GM12891 (cell line): ENCODE measurements at places on chromosomes 4 and X.

GRCh38 chrX:136954930-136955329 lies 74.4 kb upstream of the RBMX start:
- DNase-seq: no peak

DNA sequence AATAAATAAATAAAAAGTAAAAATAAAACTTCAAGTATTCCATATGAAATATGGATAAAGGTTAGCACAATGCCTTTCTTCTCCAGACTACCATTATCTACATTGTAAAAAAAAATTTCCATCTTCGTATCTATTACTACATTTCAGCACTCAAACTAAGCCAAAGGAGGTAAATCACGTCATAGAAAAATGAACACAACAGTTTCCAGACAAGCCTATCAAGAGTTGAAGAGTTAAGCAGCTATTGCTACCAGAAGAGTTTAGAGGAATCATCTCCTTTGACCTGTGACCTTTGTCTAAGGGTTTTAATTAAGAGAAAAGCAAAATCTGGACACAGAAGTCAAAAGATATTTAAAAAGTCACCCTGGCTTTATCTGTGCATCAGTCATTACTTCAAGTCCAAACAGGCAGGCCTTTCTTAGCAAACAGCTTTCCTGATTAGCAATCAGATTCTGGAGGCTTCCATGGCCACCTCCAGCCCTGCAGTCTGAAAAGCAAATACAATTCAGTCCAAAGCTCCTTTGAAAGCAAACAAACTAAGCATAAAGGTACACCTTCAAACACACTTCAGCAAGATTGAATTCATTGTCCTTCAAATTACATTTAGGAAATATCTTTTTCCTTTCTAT lies 82.2 kb downstream of the APBB2 start:
- DNase-seq: no peak

- no peak for DNase-seq
Measured at GRCh38 chr4:42428036-42428435, 30.7 kb downstream of the SHISA3 start.

DNA sequence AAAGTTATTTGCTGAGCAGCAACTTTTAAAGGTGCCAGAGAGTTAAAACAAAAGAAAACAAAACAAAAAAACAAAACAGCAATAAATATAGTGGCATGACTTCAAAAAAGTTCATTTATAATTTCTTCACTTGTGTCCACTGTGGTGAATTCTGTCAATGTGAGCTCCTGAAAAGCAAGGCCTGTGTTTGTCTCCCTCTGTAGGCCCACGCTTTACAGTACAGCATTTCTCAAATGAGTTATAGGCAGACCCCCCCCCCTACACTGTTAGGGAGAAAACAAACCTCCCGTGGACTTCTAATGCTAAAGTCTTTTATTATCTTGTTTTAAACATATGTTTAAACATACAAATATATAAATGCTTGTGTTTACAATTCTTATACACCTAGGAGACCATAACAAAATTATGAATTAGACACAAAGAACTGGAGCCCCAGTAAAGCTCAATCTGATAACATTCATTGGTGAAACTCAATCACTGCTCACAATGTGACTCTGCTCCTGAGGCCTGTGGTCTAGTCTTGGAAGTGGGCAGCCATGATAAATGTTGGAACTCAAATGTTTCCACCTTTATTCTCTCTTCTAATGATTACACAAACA lies 47.0 kb upstream of the SCOC start:
- no peak for DNase-seq

DNA sequence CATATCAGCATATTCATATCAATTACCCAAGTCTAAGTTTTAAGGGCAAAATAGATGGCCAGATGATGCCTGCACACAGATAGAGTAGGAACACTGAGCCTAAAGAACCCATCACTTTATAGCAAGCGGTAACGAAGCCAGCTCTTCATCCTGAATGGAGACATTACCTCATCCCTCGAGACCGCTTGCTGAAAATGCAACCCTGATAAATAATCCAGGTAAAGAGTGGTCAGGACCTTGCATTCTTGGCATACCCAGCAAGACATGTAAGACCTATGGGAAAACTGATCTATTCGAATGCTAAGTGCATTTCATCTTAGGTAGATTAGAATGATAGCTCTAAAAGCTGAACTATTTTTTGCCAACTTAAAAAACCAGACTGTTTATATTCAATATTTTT lies 25.3 kb downstream of the DCHS2 start:
- no peak for DNase-seq

DNA sequence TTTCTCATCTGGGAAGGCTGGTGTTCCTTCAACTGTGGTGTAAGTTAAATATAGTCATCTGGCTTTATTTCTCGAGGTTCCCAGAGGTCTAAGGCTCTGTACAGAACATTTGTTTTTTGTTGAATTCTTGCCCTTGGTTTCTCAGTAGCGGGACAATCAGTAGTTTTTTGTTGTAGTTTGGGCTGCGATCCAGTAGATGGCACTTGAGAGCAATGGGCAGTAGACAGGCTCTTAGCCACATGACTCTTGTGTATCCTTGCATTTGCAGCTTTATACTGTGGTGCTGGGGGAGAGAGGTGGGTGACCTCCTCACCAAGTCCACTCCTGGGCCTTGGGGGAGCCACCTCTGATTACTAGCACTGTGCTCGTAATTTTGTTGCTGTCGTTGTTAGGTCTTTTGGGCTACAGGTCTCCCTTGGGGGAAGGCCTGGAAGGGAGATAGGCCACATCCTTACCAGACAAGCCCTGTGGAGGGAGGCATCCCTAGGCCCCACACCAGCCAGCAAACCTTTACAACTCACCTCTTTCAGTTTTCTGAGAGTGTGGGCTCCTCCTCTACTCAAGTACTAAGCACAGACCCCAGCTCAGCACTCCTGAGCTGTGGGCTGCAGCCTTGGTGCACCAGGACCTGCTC lies 8.1 kb downstream of the ETDB start:
- DNase-seq: no peak

GRCh38 chrX:39752815-39753214 lies 344.9 kb downstream of the BCOR start:
- DNase-seq: no peak

GRCh38 chr4:141132072-141132708 lies 1.1 kb downstream of the RNF150 start:
- no peak for DNase-seq

GRCh38 chr4:26152056-26152455 lies 168.8 kb upstream of the RBPJ start:
- no peak for DNase-seq

DNA sequence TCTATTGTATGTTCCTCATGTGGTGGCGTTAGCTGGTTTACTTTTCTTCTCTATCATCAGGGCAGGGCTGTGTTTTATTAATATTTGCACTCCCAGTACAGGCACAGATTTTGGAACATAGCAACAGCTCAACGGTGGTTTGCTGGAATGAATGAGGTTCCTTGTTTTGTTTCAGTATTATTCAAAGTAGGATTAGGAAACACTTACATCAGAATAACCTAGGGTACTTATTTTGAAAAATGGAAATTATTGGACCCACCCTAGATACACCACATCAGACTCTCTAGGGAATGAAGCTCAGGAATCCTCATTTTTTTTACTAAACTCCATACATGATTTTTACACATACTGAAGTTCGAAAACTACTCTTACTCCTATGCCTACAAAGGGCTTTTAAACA lies 108.8 kb upstream of the ENPEP start:
- DNase-seq: no peak

DNA sequence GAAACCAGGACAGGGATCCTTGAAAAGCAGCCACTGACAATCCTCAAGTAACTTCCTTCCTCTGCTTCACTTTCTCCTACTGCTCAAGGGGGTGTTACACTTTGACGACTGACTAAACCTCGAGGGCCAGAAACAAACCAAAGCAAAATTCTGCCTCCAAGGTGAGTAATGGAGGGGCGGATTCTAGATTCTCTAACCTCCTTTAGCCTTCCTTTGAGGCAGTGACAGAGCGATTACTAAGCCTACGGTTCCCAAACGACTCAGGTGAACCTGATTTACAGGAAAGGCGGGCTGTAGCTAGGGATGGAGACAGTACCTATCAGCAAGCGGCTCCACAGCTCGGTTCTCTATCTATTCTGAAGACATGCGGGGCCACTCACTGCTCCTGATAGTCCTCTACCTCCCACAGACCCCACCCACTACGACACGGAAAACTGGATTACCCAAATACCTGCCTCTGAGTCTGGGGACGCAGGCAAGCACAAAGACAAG lies 487 bp downstream of the TBCK start:
- DNase-seq: peak; percentile 2
